SHP77 treated with DMSO at 0.1 percent for 48 hours (cell line): ENCODE measurements at places on chromosomes 7 and 10.

DNA sequence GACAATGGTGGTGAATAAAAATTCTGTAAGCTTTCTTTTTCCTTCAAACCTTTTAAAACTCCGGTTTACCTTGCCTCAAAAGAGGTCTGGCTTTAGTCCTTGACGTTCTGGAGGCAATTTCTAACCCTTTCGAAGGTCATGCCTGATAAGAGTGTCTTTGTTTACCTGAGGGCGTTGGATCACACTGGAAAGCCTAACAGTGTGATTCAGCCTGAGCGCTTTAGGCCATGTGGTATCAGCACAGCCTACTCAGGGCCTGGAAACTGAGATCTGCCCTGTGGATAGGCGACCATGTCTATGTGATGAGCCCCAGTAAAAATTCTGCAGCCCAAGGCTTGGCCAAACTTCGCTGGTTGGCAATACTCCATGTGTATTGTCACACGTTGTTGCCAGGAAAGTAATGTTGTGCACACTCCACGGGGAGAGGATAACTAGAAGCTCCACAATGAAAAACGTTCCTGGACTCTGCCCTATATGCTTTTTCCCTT, 10.7 kb downstream of the CCDC6 start:
- no peak for DNase-seq

- peak; percentile 85 for DNase-seq
These were observed 190.8 kb downstream of the MLLT10 start for GRCh38 chr10:21724687-21725367.

GRCh38 chr7:38303866-38304265, 30.4 kb upstream of the TARP start:
- DNase-seq: no peak

- no peak for DNase-seq
These were observed 2.3 kb upstream of the SMIM30 start for GRCh38 chr7:113120647-113121046.

GRCh38 chr7:5243261-5243660, 39.5 kb upstream of the SLC29A4 start:
- DNase-seq: no peak

GRCh38 chr10:112972606-112973005, 22.6 kb downstream of the TCF7L2 start:
- DNase-seq: no peak

- DNase-seq: peak; percentile 41
These were observed 74.3 kb upstream of the GNAI1 start for GRCh38 chr7:80060218-80060806.

GRCh38 chr10:77240706-77241349, 396.8 kb downstream of the KCNMA1 start:
- DNase-seq: no peak

- DNase-seq: peak; percentile 79
These were observed 76.5 kb upstream of the DDC start for GRCh38 chr7:50641442-50642405.

GRCh38 chr7:157775560-157776332, 438.9 kb downstream of the DNAJB6 start:
- no peak for DNase-seq

GRCh38 chr7:100267648-100268047, 39.9 kb upstream of the SPDYE3 start:
- DNase-seq: no peak

GRCh38 chr10:115659616-115660015, 566.5 kb downstream of the ATRNL1 start:
- no peak for DNase-seq

DNA sequence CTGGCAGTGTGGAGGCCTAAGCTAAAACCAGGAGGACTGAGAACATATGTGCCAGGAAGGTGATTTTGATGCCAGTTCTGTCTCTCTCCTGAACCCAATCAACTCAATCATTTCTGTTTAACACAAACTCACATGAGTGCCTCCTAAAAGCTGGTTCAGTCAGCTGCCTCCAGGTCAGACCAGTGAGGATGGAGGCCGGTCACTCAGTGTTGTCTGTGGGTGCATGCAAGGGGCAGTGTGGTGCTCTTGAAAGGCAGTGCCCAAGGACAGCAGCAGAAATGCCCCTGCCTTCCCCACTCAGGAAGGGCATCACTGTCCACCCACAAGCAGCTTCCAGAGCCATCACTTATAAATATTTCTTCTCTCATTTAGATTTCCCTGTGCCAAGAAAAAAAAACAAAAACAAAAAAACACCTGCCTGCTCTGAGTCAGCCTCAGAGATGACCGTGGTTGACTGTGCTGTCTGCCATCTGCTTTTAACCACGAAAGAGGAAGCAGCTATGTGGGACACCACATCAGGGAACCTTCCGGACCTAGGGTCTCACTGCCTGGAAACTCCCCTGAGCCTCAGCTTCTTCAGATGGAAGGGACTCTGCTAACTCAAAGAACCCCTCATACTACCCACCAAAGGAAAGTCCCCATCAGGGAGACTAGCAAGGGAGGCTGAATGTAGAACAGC, 39.1 kb downstream of the VOPP1 start:
- DNase-seq: peak; percentile 13

- DNase-seq: no peak
These were observed 24.3 kb downstream of the PPP2R2D start for GRCh38 chr10:131925011-131925649.

GRCh38 chr7:2932402-2933251, 88.5 kb upstream of the GNA12 start:
- no peak for DNase-seq

- DNase-seq: no peak
These were observed 60.8 kb downstream of the ATXN7L1 start for GRCh38 chr7:105815576-105815975.

- no peak for DNase-seq
These were observed 2.4 kb upstream of the SERPINE1 start for GRCh38 chr7:101124376-101125056.

DNA sequence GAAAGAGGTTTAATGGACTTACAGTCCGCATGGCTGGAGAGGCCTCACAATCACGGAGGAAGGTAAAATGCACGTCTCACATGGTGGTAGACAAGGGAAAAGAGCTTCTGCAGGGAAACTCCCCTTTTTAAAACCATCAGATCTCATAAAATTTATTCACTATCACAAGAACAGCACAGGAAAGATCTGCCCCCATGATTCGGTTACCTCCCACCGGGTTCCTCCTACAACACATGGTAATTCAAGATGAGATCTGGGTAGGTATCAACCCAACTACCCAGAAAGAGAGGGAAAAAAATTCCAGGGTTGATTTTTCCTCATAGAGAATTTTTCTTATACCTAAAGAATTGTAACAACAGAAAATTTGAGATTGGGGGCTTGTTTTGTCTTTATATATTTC, 13.9 kb downstream of the RAPGEF5 start:
- DNase-seq: no peak

DNA sequence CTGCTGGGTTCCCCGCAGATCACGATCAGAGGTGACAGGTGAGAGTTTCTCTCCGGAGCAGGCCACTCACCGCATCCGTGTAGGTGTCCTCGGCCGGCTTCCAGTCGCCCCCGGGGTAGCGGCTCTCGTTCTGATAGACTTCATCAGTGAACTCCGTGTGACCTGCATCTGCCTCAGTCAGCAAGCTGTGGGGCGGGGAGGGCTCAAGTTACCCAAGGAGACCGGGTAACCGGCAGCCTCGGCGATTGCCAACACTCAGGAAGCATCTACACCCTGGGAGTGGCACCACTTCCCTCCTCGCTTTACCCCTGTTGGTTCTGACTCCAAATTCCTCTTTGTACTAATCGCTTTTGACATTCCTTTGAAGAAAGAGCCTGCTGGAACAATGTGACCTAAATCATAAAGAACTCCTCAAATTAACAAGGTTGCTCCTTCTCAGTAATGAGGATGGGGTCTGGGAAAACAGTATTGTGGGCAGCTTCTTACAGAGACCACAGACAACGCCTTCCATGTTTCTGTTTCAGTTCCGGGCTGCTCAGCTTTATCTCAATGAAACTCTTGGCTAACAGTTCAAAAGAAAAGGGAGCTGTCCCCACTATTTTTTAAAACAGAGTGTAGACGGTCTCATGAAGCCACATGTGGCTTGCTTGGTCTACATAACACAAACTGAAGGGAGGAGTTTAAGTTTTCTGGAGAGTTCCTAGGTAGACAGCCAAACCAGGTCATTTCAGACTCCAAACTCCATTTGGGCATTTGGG, 118.1 kb downstream of the MYOF start:
- DNase-seq: no peak

GRCh38 chr7:20777377-20778062, 9.2 kb downstream of the SP8 start:
- DNase-seq: peak; percentile 36

DNA sequence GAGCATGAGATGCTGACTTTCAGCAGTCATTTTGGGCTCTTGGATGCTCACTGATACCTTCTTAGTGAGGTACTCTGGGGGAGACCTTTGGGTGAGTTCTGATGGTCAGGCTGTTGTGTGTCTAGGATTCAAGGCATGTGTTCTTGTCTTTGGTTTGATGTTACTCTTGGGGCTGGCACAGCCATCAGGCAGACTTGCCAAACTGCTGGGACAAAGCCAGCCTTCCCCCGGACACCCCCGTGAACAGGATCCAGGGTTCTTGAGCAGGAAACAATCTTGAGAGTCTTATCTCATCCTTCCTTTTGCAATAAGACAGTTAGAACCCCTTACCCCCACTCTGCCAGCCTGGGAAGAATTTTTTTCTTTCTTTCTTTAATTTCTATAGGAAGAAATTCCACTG, 42.2 kb downstream of the SUFU start:
- DNase-seq: no peak

DNA sequence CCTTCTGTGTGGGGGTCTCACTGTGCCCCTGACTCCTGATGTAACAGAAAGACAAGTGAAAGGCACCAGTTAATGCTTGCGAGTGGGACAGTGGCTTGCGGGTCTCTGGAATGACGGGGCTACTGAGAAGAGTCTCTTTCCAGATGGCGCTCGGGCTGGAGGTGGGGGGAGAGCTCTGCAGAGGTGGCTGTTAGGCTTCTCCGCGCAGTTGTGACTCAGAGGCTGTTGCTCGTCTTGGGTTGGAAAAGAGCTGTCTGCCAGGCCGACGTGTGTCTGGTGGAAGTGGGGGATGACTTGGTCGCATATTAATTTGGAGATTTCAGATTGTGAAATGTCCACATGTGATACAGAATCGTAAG, 27.9 kb upstream of the SH2B2 start:
- no peak for DNase-seq

DNA sequence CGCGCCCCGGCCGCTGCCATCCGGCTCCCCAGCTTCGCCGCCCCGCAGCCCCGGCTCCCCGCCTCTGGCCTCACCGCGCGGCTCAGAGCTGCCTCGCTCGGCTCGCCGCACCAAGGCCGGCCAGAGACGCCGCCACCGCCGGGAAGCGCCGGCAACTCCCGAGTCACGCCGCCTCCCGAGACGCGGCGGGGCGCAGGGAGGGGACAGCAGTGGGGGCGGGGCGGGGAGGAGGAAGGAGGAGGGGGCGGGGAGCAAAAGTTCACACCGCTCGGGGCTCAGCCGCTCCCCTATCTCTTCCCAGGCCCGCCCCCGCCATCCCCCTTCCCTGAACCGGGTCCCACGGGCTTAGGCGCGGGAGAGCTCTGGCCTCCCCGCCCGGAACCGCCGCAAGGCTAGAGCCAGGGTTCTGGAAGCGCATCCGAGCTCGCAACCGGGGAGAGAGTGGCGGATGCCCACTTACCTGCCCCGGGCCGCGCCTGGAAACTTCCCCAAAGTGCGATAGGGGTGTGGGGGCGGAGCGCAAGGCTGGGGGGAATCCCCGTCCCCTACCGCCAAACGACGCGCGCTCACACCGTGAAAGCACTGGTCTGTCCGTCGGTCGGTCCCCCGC, 1.0 kb downstream of the CHST15 start:
- DNase-seq: no peak

DNA sequence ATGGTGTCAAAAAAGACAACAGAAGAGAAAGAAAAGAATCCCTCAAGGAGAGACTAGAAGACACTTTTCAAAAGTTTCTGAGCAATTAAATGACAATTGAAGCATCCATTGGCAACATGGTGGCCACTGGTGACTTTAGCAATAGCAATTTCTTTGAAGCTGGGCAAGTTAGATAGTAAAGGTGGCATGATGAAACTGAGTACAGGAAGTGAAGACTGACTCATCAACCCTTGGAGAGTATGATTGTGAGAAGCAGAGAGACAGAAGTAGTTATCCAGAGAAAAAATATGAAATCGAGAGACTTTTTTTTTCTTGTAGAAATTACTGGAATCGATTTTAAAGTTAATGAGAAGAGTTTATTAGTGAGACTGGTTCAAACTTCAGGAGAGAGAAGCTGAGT, 52.5 kb downstream of the DGKB start:
- DNase-seq: no peak

GRCh38 chr10:12547301-12547771, 198.0 kb downstream of the CAMK1D start:
- DNase-seq: peak; percentile 18

- no peak for DNase-seq
These were observed 59.5 kb upstream of the SRPK2 start for GRCh38 chr7:105448181-105448580.

GRCh38 chr10:62027841-62028501, 126.5 kb downstream of the ARID5B start:
- no peak for DNase-seq

DNA sequence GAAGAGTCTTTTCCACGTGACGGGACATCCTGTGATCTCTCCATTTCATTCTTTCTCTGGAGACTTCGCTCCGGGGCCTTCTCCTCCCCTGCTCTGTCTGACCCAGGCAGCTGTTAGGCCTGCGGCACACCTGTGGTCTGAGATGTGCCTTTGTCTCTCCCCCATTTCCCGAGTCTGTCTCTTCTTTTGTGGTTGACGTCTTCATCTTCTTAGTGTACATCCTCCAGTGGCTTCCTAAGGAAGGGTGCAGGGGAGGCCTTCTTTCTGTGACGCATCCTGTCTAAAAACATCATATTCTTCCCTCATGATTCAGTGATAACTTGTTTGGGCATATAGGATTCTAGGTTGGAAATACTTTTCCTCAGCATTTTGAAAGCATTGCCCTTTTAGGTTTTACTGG, 17.2 kb upstream of the ATP6V0E2 start:
- DNase-seq: no peak

DNA sequence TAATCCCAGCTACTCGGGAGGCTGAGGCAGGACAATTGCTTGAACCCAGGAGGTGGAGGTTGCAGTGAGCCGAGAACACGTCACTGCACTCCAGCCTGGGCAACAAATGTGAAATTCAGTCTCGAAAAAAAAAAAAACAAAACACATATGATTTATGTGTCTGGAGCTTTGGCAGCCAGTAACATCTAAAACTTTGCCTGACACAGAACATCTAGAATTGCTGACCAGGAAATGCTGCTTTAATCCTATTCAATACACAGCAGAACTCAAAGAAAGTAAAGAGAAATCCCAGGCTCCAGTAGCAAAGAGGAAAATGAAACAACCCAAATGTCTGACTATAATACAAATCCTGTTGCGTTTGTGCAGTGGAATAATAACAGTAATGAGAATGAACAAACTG, 4.5 kb upstream of the CCDC6 start:
- DNase-seq: no peak

DNA sequence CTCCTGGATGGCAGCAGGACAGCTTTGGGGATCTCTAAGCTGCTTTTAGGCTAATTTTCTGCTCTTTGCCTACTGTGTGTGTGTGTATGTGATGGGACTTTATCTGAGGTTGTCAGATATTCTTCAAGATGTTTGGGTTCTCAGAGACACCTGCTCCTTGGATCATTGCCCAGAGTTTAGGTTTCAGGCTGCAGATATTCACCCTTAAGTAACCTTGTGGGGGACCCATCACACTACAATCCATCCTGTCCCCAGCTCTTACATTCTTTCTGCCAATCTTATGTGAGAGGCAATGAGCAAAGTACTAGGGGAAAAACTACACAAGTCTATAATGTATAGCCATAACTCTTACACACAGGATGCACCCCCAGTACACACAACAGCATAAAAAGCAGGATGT, 263.0 kb upstream of the ZWINT start:
- no peak for DNase-seq

GRCh38 chr10:104899779-104900178, 258.7 kb downstream of the SORCS3 start:
- no peak for DNase-seq
